ENCODE measurements at places on chromosomes 3 and 15.

- DNase-seq = no peak
Observed at GRCh38 chr15:80946576-80946975, 43.0 kb downstream of the MESD start.

DNA sequence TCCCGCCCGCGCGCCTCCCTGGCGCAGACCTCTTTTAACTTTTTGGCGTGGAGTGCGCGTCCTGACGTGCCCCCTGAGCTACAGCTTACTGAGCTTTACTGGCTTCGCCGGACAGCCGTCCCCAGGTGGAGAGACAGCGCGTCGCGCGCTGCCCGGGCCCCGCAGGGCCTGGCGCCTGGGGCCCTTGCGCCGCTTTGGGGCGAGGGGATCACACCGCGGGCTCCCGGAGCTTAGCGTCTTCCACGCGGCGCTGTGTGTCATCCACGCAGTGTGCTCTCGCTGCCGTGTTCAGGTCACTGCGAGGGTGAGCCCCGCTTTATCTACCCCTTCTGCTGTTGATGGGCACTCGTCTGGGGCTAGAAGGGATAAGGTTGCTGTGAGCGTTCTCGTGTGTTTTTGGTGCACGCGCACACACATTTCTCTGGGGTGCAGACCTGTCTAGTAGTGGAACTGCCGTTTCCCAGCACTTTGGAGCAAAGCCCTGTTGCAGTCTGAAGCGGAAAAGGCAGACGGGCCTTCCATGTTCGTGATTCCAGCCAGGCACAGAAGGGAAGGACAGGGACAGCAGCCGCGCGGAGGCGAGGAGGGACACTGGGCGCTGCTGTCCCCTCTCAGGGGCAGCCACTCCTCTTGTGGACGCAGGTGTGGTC, 33.1 kb upstream of the ALDH1L1 start:
- DNase-seq = no peak

- DNase-seq = no peak
Observed at GRCh38 chr3:125375950-125376679, 990 bp upstream of the ZNF148 start.

GRCh38 chr15:45084163-45084562, 29.8 kb downstream of the DUOX2 start:
- no peak for DNase-seq

- no peak for DNase-seq
Observed at GRCh38 chr15:89494941-89495637, 1.3 kb downstream of the RHCG start.

GRCh38 chr3:181567311-181568075, 144.2 kb upstream of the SOX2 start:
- DNase-seq = no peak

GRCh38 chr3:134001251-134001650, 28.5 kb downstream of the SLCO2A1 start:
- no peak for DNase-seq

DNA sequence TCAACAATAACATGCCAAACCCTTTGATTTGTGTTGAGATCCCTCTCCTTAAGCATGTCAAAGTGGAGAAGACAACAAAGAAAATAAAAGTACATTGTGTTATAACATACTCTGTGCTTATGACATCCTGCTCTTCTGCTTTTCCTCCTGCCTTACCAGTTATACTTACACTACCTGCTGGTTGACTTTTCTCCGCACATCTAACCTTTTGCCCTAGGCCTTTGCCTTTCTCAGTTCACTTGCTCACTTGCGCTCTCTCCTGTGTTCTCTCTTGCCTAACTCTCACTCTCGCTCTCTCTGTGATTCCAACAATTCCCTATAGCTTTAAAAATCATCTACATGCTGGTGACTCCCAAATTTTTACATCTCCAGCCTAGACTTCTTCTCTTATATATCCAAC, 5.7 kb downstream of the DNAH12 start:
- DNase-seq = no peak

DNA sequence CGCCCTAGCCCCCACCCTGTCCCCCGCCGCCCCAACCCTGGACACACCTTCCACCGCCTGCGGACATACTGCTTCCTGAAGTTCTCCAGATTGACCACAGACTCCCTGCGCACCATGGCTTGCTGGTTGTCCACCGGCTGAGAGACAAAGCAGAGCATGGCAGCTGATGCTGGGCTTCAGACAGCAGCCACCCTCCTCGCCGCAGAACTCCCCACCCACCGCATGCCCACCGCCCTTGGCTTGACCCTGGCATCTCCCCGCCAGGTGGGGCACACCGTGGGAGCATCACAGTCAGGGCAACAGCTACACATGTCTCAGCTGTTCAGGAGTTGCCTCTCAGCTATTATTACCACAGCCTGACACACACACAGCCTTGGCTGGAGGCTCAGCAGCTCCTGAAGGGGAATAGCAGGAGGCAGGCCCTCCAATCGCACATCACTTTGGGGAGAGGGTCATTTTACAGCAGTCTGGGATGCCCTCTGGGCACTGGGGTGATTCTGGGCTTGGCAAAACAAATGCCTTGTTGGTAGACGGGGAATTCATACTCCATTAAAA, 78.4 kb upstream of the HERC1 start:
- no peak for DNase-seq

- no peak for DNase-seq
Observed at GRCh38 chr3:7658294-7658693, 797.4 kb downstream of the GRM7 start.

DNA sequence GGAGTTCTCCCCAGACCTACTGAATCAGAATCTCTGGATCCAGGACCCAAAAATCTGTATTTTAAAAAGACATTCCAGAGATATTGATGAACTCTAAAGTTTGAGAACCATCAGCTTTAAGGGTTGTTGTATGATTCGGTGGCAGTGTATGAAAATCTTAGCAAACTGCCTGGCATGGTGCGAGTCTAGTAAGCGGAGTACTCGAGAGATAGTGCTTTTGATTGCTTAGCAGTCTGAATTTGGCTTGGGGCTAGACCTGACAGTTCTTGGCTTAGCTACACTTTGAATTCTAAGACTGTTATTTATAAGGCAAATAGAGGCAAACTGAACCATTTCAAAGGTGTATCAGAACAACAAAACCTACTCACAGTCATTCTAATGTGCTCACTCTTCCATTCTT, 329.0 kb downstream of the LPP start:
- DNase-seq = no peak

- DNase-seq = no peak
Observed at GRCh38 chr3:193655831-193656433, 62.9 kb downstream of the OPA1 start.

GRCh38 chr3:24470277-24470676, 24.4 kb downstream of the THRB start:
- no peak for DNase-seq

DNA sequence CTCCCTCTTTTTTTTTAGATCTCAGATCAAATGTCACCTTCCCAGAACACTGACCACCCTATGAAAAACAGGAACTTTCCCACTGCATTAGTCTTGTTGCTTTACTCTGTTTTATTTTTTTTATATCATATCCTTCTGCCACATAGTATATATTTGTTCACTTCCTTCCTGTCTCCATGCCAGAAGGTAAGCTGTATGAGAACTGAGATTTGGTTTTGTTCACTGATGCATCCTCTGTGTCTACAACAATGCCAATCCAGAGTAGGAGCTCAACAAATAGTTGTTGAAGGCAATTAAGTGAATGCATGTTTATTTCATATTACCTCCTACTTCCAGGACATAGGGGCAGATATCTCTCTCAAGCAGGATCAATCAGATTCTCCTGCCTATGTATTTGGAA, 114.4 kb downstream of the TPRG1 start:
- no peak for DNase-seq

DNA sequence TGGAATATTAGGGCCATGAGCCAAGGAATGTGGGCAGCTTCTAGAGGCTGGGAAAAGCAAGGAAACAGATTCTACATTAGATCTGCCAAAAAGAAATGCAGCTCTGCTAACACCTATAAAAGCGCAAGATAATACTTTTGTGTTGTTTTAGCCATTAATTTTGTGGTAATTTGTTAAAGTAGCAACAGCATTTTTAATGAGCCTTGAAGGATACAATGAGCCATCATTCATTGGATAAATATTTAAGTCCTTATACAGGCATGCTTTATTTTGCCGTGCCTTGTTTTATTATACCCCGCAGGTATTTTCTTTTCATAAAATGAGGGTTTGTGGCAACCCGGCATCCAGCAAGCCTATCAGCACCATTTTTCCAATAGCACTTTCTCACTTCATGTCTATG, 15.0 kb downstream of the ARL14 start:
- no peak for DNase-seq

DNA sequence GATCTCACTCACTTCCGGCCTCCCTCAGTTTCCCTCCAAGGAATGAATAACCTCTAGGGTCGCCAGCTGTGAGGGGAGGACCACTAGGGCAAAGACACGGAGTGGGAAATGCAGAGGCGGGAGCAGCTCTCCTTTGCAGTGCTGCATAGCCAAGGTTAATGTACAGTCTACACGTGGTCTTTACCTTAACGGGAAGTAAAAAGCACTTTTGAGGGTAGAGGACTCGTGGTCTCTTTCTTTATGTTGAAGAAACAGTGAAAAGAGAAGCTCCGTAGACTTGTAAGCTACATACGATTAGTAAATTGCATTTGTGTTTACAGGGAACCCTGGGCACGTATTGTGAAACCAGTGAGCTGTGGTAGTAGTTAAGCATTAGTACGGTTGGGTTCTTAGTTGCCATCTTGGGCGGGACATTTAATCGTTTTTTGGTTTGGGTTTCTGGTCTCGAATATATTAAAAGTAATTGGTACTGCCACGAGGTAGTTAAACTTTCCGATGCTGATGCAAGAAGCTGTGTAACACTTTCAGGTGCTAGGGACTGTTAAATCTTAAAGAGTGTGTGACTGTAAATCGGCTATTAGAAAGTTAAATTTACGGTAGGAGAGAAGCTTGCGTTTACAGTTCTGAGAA, 828 bp downstream of the U2SURP start:
- DNase-seq = peak; percentile 8

- no peak for DNase-seq
Observed at GRCh38 chr3:98026425-98027084, 8.6 kb downstream of the GABRR3 start.

DNA sequence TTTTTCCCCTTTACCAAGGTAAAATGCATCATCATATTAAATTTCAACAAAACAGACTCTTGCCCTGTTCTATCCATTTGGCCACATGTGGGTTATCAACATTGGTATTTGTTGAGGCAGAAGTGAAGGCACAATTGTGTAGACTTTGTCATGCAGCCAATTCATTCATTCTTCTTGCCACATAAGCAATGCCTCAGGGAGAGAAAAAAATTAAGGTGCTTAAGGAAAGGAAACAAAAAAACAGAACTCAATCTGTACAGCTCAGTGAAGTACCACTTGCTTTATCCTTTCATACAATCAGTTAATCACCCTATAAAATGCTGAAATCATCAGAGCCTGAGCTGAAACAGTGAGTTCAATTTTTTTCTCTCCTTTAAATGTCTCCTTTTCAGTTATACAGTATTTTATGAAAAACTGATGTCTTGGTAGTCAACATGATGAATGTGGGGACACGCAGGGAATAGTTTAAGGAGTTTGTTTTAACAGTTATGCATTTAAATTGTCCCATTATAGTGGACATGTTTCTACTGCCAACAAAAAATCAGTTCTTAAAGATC, 588.9 kb downstream of the MFSD1 start:
- DNase-seq = no peak

DNA sequence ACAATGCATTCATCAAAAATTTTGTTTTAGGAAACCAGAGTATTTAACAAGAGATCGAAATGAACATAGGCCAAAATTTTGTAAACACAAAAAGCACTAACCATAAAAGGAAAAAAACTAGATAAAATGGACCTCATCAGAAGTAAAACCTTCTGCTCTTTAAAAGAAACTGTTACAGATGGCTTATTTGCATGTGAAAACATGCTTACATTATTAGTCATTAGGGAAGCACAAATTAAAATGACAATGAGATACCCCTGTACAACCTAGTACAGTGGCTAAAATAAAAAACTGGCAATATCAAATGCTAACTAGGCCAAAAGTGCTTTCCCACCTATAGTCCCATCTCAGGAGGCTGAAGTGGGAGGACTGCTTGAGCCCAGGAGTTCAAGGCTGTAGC, 19.3 kb downstream of the UBR1 start:
- no peak for DNase-seq

DNA sequence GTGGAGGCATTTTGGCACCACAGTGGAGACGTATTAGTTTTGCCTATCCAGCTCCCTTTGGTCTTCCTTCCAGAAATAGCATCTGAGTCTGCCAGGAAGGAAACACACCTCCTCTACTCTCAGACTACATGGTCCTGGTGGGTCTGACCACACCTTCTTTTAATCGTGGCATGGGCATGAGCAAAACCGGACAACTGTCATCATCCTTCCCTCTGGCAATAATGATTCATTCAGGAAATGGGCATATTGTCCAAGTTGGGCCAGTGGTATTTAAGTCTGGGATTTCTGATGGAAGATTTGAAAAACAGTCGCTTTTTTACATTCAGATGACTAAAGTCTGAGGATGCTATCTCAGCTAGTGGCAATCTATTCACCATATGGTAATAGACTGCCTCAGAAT, 601.0 kb upstream of the ADAMTS9 start:
- DNase-seq = no peak

GRCh38 chr15:42921342-42921731, 759 bp upstream of the TTBK2 start:
- DNase-seq = peak; percentile 20

- DNase-seq = no peak
Observed at GRCh38 chr3:126373682-126374601, 16.7 kb upstream of the KLF15 start.

GRCh38 chr3:151460228-151460627, 633 bp downstream of the IGSF10 start:
- DNase-seq = no peak

- no peak for DNase-seq
Observed at GRCh38 chr3:14658978-14659377, 7.4 kb downstream of the CCDC174 start.

DNA sequence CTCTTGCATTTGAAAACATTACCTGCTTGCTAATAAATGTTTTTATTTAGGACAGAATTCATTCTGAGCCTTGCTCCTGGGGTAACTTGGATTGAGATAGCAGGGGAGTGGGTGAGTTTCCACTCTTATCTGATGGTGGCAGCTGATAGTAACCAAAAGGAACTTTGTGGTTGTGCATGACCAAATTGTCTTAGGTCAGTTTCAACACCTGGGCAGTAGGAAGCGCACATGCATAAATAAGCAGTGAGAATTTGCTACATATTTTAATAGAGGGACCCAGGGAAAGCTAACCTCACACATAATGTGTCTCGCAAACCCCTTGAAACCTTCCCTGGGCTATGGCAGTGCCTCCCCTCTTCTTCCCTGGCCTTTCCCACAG, 65.4 kb upstream of the XCR1 start:
- DNase-seq = no peak

DNA sequence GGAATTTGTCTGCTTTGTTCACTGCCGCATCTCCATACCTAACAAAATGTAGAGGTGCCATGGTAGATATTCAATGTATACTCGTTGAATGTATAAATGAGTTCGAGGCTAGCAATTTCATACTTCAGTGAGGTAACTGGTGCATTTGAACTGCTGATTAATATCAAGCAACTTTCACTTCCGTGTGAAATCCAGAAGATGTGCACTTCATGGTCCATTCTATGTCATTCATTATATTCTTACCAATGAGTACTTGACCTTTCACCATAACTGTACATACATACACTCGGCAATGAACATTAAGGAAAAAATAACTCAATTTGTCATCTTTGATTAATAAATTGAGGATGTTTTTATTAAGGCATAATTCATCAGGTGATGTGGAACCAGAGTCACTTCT, 598.5 kb downstream of the ZNF385D start:
- no peak for DNase-seq

All from stimulated activated CD8-positive, alpha-beta memory T cell treated with anti-CD3 and anti-CD28 coated beads, Interleukin-4, amount 100 ng/mL, for 4 hours (primary cell).